GF-D8 (cell line): ENCODE measurements at places on chromosomes 3 and 15.

GRCh38 chr3:11582191-11582968, 61.3 kb downstream of the VGLL4 start:
- DNase-seq = no peak

- DNase-seq = peak; percentile 86
Measured at GRCh38 chr15:64507293-64507802, 47.0 kb downstream of the ZNF609 start.

GRCh38 chr3:98012979-98013378, 22.1 kb downstream of the GABRR3 start:
- no peak for DNase-seq

DNA sequence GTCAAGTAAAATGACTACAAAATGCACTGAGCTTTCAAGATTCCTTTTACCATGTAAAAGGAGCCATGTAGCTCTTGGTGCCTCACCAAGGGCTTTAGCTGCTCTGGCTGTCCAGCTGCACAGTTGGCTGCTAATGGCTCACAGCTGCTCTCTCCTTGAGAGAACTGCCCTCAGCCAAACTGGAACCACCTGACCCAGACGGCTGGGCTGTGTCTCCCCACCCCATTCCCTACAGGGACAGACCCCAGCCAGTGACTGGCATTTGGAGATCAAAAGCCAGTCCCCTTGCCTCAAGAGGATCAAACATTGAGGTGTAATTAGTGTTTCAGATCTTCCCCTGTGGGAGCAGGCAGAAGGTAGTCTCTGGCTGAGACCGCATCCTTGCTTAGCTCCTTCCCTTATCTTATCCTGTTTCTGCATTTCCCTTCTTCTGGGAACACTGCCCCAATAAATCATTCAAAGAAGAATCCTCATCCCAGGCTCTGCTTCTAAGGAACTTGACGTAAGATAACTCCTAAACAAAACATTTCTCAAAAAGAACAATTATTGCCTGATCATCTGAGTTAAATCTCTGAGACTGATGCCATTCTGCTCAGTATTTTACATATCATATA, 28.6 kb upstream of the UBE2E2 start:
- DNase-seq = no peak

- DNase-seq = no peak
Measured at GRCh38 chr15:80162059-80162554, 9.3 kb downstream of the FAH start.

DNA sequence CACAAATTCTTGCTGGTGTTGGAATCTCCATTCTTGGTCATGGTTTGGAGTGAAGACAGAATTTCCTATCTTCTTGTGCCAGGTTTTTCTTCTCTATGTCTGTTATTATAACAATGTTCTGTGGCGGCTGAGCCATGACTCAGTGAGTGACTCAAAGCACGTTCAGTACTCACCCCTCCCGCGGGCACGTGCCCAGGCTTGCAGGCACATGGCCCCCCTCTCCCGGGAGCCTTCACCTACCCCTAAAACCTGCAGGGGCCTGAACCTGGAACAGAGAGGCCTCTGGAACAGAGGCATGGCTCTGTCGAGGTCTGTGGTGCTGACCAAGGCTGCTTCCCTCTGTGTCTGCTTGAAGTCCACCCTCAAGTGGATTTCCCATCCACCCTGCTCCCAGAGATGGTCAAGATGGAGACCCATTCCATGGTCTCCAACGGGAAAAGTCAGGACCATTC, 27.6 kb downstream of the PLXNB1 start:
- no peak for DNase-seq

GRCh38 chr3:126508564-126508964, 9.0 kb downstream of the UROC1 start:
- no peak for DNase-seq
